ENCODE measurements at places on chromosomes 7 and 10. TPM values are rescaled to one million over a fixed set of nuclear protein-coding genes. Genes with fewer than 3 reads are reported as not detected.

Gene PDCD11
- total RNA-seq, result 49.6 TPM

Gene AUTS2
- total RNA-seq, result 0.53 TPM

Gene OLAH
- 0.87 TPM for total RNA-seq

Gene GPR146
- 1.6 TPM for total RNA-seq

Gene TRIM74
- total RNA-seq, result 1.1 TPM

Gene SVOPL
- not detected for total RNA-seq

Gene C7orf57
- not detected for total RNA-seq

Gene CELF2
- 120 TPM for total RNA-seq

Gene PRKAR2B
- total RNA-seq, result 0.71 TPM

Gene PRLHR
- total RNA-seq, result not detected

Gene TBC1D12
- total RNA-seq, result 0.82 TPM

Gene GSTO2
- 1.4 TPM for total RNA-seq

All from activated naive CD4-positive, alpha-beta T cell treated with anti-CD3 and anti-CD28 coated beads, Interleukin-2, amount 50 U/mL, for 72 hours (primary cell).